ENCODE measurements at places on chromosomes 4 and X.

GRCh38 chr4:127623797-127624083, 9.0 kb upstream of the INTU start:
- DNase-seq, result no peak

- no peak for DNase-seq
These were observed 16.9 kb downstream of the WDR1 start for GRCh38 chr4:10099499-10100325.

GRCh38 chr4:169052594-169052945, 42.5 kb upstream of the CBR4 start:
- DNase-seq, result no peak

- DNase-seq, result no peak
These were observed 2.3 kb downstream of the FBXL5 start for GRCh38 chr4:15652841-15653240.

GRCh38 chr4:105542039-105542438, 10.4 kb upstream of the ARHGEF38 start:
- no peak for DNase-seq

GRCh38 chr4:87499403-87500091, 29.6 kb downstream of the SPARCL1 start:
- DNase-seq, result no peak

DNA sequence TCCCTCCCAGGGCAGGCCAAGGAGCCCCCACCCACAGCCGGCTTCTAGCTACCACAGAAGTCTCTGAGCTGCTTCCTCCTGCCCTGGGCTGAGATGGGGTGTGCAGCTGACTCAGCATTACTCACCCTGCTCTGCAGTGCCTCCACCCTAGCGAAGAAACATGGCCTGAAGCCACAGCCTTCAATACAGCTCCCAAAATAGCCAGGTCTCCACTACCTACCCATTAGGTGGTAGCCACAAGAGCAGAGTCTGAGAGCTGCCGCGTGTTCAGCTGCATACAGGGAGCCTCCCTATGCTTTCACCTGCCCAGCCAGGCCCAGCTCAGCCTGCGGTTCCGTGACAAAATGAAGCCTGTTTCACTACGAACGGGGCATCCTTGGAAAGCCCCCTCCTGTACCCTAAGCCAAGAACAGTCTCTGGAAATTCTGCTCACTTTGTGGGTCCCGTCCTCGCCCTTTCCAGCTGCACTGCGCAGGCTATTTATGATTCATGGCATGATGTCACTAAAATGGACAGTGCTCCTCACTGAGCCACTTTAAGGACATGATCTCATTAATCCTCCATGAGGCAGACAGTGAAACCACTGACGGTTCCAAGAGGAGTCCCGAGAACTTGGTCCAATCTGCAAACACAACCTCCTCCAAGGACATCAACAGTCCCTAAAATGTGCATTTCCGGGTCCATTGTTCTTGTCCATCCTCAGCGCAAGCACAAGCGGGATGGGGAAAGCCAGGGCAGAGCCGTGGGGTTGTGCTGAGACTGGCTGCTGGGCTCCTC, 20.2 kb downstream of the WDR1 start:
- DNase-seq, result peak; percentile 75

All from CD4-positive, alpha-beta T cell treated with Interleukin-12 subunit alpha and Interleukin-12 subunit beta, for 1 hour (primary cell).